ENCODE measurements at places on chromosomes 2 and 18.

DNA sequence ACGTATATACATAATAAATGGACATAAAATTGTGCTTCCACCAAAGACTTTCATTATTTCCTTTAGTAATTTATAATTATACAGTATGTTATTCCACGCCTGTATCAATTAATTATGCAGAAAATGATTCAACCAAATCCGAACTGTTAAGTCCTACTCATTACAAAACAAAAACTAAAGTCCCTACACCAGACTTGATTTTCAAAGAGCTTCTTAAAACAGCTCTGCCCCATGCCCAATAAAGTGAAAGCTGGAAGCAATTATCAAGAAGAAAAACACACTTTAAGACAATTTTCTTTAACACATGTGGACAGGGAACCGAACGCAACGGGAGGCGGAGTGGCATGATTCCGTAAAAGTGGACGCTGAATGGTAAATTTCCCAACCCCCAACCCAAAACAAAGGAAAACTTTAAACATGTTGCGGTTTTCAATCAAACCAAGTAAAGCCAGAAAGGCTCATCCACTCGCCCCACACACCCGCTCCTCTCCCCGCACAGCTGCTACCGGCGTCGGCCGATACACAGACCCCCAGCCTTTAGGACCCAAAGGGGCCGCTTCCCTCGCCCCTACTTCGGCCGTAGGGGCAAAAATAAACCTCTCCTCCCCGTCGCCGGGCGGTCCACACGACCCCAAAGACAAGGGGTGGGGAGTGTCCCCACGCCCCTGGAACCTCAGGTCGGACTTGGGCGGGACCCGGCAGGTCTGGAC is 705 bp downstream of the YES1 start:
- peak; percentile 13 for DNase-seq

- no peak for DNase-seq
These were observed 78.0 kb downstream of the LIPG start for GRCh38 chr18:49639643-49640391.

DNA sequence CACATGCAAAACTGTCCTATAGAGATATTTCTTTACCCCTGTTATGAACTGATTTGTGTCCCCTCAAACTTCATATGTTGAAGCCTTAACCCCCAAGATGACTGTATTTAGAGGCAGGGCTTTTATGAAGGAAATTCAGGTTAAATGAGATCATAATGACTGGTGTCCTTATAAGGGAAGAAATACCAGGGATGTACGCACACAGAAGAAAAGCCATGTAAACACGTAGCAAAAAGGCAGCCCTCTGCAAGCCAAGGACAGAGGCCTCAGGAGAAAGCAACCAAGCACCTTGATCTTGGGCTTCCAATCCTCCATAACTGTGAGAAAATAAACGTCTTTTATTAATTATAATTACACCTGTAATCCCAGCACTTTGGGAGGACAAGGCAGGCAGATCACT is 101.3 kb upstream of the NDUFV2 start:
- no peak for DNase-seq

GRCh38 chr18:12256951-12257350 is 2.8 kb downstream of the CIDEA start:
- no peak for DNase-seq

GRCh38 chr2:157504623-157505022 is 60.7 kb upstream of the CYTIP start:
- DNase-seq, result no peak

GRCh38 chr2:235516257-235516656 is 22.4 kb downstream of the AGAP1 start:
- DNase-seq, result no peak

GRCh38 chr2:233999182-233999581 is 51.3 kb upstream of the SPP2 start:
- DNase-seq, result no peak

- DNase-seq, result no peak
These were observed 312.7 kb upstream of the CYRIA start for GRCh38 chr2:16978301-16978700.

- DNase-seq, result no peak
These were observed 17.0 kb upstream of the BCL2 start for GRCh38 chr18:63336366-63337099.

- DNase-seq, result no peak
These were observed 147.8 kb downstream of the UBE2E3 start for GRCh38 chr2:181128199-181128598.

- no peak for DNase-seq
These were observed 10.5 kb upstream of the TTC39C start for GRCh38 chr18:24003903-24004640.

- DNase-seq, result no peak
These were observed 76.6 kb upstream of the FAM237A start for GRCh38 chr2:206565666-206566065.

- DNase-seq, result no peak
These were observed 310.6 kb upstream of the SPRED2 start for GRCh38 chr2:65742977-65743376.

Data from activated naive CD4-positive, alpha-beta T cell treated with Interleukin-2 at 50 U/mL for 16 hours (primary cell).